ENCODE measurements at places on chromosomes 5 and 9.

DNA sequence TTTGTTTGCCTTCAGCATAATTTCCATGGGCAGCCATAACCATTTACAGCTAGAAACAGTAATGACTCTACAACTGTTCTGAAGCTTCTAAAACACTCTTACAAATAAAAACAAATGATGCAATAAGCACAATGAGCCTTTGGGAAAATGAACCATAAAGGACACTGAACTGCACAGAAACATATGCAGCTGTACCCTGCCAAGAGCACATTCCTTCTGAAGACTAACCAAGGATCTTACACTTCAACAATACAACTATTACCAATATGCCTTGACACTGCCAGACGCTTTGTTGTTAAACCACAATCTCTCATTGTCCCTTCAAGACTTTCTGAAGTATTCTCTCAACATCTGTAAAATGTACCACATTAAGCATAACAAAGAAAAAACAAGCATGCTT lies 104.2 kb upstream of the HMHB1 start:
- no peak for DNase-seq

- DNase-seq, result no peak
Measured at GRCh38 chr5:80189201-80189600, 66.6 kb downstream of the SERINC5 start.

DNA sequence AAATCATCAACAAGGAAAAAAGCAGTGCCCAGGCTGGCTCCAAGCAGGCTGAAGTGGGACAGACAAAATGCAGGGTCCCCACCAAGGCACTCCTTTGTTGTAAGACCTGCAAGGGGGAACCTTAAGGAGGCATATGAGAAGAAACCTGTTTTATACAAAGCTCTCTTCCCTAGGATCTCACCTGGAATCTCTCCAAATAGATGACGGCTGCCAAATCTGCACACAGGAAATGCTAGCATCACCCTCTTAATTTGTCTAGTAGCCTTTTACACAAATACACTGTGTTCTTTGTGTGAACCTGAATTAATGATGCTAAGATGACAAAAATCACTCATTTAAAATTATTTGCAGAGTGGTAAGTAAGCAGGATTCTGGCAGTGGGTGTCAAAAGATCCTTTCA lies 280.2 kb downstream of the SPOCK1 start:
- no peak for DNase-seq

DNA sequence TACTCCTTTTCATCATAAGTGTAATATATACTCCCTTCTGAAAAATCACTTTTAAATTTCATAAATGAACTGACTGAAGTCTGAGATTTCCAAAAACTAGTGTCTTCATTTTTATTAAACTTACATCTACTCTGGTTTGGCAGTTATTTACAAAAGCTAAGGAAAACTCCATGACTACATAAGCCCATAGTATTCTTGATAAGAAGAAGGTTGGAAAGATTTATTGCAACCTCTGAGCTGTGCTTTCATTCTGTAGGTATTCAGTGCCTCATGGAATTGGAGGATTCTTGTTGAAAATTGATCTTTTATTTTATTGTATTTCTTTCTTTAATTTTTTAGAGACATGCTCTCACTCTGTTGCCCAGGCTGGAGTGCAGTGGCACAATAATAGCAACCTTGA lies 41.7 kb downstream of the GNAQ start:
- DNase-seq, result no peak

DNA sequence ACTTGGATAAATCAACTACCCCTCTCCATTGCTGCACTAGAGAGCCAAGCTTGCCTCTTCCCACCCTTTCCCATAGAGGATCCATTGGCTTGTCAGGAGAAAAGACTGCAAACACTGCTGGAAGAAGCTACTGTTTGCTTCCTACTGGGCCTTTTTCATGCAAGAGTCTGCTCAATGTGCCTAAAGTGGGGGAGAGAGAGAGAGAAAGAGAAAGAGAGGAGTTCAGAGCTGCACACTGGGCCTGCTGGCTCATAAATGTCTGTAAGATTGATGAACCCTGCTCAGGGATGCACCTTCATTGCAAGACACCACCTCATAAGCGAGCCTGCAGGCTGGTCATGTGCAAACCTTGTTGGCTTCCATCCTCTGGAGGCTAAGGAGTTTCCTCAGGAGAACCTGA lies 269.4 kb downstream of the ZNF608 start:
- no peak for DNase-seq

GRCh38 chr5:121121786-121122185 lies 657.7 kb downstream of the PRR16 start:
- no peak for DNase-seq

GRCh38 chr5:148786456-148786855 lies 40.0 kb upstream of the ADRB2 start:
- no peak for DNase-seq

- no peak for DNase-seq
Measured at GRCh38 chr5:115683081-115683480, 57.2 kb upstream of the TMED7 start.

DNA sequence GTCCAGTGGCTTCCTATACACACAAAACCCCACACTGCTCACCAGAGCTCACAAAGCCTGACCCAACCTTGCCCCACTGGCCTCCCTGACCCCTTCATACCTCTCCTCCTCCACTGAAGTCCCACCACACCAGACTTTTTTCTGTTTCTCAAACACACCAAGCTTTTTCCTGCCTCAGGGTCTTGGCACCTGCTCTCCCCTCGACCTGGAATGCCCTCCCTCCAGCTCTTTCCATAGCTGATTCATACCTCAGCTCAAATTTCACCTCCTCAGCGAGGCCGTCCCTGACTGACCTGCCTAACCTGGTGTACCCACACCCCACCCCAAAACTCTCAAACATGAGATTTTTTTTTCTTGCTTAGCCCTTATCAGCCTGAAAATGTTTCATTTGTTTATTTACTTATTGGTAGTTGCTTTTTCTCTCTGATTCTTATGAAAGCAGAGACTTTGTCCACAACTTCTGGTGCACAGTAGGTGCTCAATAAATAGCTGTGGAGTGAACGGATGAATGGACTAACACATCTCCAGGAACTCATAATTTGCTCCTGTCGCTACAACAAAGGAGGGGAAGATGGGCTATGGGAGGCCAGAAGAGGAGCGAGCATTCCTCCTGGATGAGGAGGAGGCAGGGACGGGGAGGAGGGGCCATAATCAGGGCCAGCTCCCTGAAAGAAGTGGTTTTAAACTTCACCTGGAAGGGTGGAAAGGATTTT lies 84.3 kb downstream of the SH3TC2 start:
- DNase-seq, result no peak

DNA sequence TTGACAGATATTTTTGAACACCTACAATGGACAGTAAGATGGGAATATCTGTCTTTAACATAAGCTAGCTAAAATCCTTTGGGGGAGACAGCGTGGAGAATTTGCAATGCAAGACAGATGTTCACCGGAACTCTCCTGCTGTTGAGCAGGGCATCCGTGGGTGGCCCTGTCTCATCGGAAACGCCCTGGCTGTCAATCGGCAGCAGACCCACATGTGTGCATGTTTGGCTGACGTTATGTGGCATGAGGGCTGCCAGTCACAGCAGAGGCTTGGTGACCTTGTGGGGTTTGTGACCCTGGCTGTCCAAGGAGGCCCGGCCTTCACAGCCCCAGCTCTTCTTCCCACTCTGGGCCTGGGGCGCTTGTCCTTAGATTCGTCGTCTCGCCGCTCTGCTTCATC lies 129.7 kb upstream of the OTULINL start:
- no peak for DNase-seq

DNA sequence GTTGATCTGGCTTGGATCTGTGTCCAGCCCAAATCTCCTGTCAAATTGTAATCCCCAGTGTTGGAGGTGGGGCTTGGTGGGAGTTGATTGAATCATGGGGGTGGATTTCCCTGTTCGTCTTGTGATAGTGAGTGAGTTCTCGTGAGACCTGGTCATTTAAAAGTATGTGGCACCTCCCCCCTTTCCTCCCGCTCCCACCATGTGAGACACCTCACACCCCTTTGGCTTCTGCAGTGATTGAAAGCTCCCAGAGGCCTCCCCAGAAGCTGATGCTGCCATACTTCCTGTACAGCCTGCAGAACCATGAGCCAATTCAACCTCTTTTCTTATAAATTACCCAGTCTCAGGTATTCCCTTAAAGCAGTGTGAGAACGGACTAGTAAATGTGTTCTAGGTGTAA lies 117.3 kb upstream of the PTCH1 start:
- no peak for DNase-seq

- DNase-seq, result no peak
Measured at GRCh38 chr9:110126986-110127864, 80.7 kb downstream of the C9orf152 start.

DNA sequence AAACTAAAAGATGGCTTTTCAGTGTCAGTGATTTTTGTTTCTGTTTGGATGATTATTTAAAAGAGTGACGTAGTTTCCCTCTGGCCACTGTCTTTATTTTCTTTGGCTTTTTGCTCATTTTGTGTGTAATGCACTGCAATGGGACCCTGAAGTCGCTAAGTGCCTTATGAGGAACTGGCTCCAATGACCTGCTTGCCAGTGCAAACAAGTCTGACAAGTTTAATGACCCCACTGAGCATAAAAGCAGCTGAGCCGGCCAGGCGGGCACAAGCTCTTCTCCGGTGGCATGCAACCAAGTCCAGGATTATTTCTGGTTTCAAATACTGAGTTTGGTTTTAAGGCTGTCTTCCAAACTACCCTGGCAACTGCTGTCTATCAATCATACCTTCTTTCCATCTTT lies 15.6 kb upstream of the GNA14 start:
- DNase-seq, result no peak

DNA sequence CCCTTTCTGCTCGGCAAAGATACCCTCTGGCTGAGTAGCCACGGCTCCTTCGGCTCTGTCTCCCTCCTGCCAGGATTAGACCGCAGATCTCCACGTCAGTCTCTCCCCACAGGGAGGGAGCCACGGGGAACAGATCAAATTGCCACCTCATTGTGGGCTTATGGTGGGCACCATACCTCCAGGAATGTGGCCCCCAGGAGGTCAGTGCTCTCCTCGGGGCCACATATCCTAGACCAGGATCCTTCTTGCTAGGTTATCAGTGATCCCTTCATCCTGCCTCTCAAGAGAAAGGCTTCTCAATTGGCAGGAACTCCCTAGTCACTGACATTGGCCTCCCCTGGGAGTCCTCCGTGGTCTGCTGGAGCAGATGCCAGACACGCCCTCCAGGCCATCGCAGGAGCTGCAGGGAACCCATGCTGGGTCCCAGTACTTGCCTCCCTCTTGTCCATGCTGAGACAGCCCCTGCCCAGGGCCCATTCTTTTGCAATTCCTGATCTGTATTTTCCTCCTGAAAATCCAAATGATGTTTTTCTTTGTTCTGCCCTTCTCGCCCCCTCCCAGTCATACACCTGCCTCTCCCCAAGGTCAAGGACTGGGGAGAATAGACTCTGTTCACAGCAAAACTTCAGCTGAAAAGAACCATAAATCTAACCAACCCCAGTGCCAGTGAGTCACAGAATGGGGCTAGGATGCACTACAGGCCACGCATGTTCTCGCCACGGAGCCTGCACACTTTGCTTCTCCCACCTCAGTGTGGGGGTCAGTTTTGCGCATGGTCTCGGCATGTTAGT lies 31.6 kb upstream of the ENHO start:
- no peak for DNase-seq

GRCh38 chr9:104778802-104779201 lies 14.9 kb downstream of the NIPSNAP3B start:
- DNase-seq, result no peak

- no peak for DNase-seq
Measured at GRCh38 chr5:133730866-133731265, 118.5 kb upstream of the FSTL4 start.

GRCh38 chr9:117671468-117671867 lies 32.7 kb upstream of the TLR4 start:
- DNase-seq, result no peak

DNA sequence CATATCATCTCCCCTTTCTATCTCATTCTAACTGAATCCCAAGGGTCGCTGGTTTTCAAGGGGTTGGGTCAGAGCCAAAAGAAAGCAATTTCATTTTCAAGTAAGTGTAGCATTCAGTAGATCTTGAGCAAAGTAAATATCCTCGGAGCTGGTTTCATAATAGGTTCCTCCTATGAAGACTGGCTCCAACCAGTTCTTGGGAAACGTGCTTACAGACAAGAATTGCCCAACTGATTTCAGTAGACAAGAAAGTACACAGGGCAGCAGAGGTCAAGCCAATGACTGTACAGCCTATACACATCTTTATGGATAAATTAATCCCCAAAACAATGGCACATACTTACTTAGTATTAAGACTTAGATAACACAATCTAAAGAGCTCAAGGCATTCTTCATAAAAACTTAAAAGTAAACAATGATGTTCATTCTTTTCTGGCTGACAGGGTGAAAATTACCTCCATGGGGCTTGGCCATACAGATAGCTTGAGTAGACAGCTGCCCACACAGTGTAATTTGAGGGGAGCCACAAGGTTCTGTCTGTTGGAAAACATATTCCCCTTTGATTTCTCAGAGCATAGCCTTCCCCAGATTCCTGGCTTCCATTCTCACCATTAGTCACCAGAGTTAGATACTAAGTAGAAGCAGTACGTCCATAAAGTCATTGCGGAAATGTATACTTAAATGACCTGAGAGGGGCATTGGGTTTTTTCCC lies 163.9 kb downstream of the ARRDC3 start:
- no peak for DNase-seq

GRCh38 chr5:124980163-124980941 lies 233.9 kb upstream of the ZNF608 start:
- DNase-seq, result no peak

- DNase-seq, result no peak
Measured at GRCh38 chr9:20838218-20838617, 154.2 kb downstream of the FOCAD start.

DNA sequence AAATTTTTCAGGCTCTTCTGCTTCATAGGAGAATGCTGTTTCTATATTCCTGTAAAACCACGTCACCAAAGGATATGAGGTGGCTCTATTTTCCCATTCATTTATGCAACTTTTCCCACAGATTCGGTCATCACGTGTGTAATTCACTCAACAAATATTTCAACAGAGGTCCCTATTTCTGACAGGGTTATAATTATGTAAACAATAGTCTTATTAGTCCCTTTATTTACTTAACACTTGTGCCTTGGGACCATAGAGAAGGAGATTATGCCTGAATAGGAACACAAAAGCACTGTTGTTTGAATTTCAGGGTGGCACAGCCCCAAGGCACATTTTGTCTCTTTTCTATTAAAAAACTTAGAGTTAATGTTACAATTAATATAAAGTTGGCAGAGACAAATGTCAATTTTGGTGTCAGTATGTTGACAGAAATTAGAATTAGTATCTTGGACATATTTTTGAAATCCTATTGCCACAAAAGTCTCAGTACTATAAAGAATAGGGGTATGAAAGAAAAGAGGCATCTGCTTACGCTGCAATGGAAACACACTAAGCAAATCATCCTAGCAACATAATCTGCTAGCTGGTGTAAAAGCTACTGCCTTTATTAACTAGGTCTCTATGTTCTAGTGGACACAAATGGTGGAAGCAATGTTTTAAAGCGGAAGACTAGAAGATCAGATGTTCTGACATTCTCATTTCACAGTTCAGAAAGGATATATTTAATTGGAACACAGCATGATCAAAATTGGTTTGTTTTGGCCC lies 229.1 kb upstream of the TBCA start:
- DNase-seq, result no peak

- DNase-seq, result no peak
Measured at GRCh38 chr9:77533671-77534070, 114.5 kb downstream of the GNA14 start.
